Ureter (tissue), 1 donor: ENCODE measurements at places on chromosomes 11 and 22.

GRCh38 chr11:125320347-125321076 is 156.0 kb downstream of the PKNOX2 start:
- no peak for DNase-seq

GRCh38 chr11:122813176-122813893 is 25.0 kb upstream of the CRTAM start:
- DNase-seq, result no peak

GRCh38 chr11:33500332-33500731 is 200.3 kb downstream of the C11orf91 start:
- DNase-seq, result no peak

GRCh38 chr22:45876136-45877035 is 100.6 kb downstream of the WNT7B start:
- DNase-seq, result peak; percentile 39

GRCh38 chr11:67270256-67271204 is 4.3 kb downstream of the GRK2 start:
- no peak for DNase-seq
